ENCODE measurements at places on chromosomes 5 and 9.

DNA sequence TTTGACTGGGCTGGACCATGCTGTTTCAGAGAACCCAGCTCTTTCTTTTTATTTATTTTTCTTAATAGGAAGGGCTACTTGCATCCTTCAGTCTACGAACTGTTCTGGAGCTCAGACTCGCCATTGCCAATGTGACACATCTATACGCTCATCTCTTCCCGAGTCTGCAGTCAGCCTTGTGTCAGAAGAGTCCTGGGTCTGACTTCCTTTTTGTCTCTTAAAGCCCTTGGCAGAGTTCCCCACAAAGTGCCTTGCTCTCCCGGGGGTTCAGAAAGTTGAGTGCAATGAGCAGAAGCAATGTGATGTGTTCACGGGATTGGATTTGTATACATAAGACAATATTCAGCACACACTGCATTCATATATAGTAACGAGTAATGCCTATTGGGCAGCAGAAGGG lies 140.4 kb downstream of the ATPSCKMT start:
- DNase-seq: no peak

DNA sequence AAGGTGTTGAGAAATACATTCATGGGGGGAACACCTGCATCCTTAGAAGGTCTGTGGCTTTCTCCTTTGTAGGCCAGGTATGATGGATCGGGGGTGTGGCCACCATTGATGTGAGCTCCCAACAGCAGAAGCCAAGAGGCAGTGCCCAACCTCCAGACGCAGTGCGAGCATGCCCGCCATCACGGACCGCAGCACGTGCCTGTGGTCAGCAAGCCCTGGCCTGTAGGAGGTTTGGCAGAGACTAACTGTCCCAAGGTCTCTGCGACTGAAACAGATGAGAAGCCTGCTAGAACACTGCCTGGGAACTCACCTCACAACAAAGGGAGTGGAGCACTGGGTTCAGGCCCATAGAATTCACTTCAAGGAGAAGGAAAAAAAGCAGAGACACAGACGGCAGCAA lies 31.9 kb upstream of the ZNF354A start:
- DNase-seq: no peak

DNA sequence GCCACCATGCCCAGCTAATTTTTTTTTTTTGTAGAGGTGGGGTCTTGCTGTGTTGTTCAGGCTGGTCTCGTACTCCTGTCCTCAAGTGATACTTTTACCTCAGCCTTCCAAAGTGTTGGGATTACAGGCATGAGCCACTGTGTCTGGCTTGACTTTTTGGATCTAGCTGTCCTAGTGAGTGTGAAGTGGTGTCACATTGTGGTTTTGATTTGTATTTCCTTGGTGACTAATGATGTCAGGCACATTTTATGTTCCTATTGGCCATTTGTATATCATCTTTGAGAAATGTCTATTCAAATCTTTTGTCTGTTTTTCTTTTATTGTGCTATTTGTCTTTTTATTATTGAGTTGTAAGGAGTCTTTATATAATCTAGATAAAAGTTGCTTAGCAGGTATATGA lies 53.5 kb upstream of the MCCC2 start:
- DNase-seq: no peak

- no peak for DNase-seq
Measured at GRCh38 chr5:132498152-132498551, 7.6 kb upstream of the IRF1 start.

DNA sequence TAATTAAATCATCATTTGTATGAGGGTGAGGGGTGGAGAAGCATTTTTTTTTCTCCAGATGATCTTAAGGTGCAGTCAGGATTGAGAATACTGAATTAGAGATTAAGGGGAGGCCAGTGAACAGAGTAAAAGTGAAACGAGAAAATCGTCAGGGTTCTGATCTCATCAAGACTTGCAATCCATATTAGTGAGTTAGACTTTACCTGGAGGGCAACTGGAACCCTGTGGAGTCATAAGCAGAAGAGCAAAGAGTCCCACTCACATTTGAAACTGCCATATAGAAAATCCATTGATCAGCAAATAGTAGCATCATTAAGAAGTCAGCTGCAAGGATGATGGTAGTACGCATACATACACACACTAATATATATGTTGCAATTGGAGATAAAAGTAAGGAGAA lies 466.2 kb upstream of the PAPPA start:
- no peak for DNase-seq

GRCh38 chr9:133728856-133729616 lies 9.1 kb downstream of the SARDH start:
- DNase-seq: no peak

- DNase-seq: no peak
Measured at GRCh38 chr5:138981586-138981985, 106.5 kb upstream of the LRRTM2 start.

DNA sequence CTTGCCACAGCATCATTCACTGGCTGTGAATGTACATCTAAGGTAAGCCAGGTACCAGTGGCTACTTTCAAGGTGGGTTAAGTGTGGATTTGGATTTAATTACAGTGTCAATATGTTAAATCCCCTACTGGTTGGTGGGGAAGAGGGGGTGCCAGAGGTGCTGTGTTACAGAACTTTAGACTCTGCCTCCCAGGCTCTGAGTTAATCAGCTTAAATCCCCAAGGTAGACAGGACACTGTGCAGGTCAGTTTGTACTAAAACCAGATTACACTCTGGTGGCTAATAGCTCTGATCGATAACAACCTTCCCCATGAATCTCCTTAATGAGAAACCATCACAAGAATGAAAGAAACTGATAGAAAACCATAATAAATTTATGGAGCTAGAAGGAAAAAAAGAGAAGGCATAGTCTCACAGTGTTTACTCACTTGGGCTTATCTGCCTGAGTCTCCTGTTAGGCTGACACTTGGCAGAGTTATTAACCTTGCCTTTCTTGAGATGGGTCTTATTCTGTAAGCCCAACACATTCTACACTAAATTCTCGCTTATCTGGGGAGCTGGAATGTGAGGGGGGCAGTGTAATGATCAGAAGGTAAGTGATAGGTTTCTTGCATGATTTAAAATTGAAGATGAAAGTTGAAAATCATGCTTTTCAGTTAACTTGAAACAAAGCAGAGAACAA lies 106.8 kb downstream of the LMNB1 start:
- DNase-seq: no peak

DNA sequence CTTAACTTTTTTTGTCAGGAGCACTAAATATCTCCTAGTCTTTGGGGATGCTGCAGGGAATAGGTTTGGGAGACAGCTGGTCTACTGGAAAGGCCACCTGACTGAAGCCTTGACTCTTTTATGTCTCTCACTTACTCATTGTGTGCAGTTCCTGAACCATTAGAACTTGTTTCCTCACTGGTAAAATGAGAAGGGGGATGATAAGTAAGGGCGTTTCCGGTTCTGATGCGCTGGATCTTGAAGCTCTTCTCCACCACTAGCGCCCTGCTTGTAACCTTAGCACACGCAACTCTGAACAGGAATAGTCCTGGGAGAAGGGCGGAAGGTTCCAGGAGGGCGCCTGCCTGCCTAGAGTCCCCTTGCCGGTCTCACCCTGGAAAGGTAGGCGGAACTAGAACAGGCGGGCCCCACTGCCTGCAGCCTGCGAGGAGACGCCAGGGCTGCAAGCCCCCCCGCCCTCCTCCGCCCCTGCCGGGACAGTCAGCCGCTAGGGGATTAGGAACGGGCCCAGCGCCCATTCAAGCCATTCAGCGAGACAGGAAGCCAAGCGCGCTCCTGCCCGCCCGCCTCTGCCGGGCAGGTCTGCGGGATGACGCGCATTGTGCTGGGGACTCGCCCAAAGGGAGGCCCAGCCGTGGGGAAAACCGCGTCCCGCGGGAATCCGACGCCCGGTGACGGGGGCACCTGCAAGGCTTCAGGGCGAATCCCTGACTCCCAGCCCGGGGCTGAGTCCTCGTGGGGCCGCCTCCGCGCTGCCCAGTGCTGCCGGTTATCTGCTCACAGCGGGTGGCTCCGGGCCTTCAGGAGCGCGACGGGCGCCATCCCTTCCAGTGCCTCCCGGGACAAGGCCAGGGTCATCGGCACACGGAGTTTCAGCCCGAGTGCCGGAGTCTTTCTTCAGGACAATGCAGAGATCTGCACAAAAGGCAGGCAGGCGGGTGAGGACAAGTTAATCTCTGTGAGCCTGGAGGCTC lies 44.0 kb upstream of the XPA start:
- peak; percentile 36 for DNase-seq

DNA sequence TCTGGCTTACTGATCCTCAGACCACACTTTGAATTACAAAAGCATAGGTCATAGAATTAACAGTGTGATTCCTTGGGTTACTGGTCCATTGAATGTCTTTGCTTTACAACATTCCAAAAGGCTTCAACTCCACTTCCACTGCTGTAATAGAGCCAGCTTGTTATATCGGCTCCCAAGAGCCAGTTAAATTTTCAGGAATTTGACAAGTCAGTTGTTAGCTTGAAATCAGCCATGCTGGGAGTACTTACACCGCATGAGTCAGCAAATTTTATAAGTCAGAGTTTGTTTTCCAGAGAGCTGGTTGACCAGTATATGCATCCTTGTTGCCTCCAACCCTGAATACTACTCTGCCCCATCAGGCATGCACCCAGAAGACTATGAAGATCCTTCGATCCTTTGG lies 73.1 kb downstream of the FOXB2 start:
- DNase-seq: no peak

DNA sequence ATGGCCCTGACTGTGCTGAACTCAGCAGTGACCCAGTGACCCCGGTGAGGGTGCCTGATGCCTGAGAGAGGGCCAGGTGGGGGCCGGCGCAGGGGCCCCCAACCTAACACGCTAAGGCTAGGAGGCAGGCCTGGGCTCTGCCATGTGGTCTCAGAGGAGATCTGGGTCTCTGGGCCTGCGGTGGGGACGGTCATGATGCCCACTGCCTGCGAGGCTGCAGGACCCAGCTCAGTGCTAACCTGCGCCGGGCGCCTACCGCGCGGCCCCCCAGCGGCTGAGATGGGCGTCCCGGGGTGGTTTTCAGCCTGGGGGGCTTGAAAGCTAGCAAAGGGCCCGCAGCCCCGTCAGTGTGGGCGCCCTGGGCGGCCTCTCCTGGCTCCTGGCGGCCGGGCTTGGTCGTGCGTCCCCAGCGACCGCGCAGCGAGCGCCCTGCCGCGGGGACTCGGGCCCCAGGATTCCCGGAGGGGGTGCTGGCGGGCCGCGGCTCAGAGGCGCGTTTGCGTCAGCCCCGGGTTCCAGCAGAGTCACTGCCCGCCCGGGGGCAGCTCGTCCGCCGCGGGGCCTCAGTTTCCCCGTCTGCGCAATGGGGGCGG lies 2.5 kb downstream of the EGFL7 start:
- DNase-seq: no peak

GRCh38 chr5:87195104-87195591 lies 72.5 kb upstream of the RASA1 start:
- DNase-seq: peak; percentile 7

- DNase-seq: no peak
Measured at GRCh38 chr5:118605761-118606160, 382.6 kb downstream of the DTWD2 start.

DNA sequence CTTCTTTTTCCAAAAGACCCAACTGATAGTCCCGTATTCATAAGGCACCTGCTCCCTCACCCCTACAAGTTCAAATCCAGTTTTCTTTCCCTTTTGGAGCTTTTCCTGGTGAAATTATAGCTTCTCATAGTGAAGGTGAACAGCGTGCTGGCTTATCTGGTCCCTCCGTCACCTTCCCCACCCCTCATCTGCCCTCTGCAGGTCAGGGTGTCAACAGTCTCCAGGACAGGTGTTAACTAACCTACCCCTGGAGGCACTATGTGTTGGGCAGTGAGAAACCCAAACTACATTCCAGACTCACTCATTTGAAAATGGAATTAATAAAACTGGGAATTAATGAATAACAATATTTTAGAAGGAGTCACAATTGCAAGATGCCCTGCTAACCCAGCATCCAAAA lies 109.0 kb upstream of the TAS2R1 start:
- no peak for DNase-seq

DNA sequence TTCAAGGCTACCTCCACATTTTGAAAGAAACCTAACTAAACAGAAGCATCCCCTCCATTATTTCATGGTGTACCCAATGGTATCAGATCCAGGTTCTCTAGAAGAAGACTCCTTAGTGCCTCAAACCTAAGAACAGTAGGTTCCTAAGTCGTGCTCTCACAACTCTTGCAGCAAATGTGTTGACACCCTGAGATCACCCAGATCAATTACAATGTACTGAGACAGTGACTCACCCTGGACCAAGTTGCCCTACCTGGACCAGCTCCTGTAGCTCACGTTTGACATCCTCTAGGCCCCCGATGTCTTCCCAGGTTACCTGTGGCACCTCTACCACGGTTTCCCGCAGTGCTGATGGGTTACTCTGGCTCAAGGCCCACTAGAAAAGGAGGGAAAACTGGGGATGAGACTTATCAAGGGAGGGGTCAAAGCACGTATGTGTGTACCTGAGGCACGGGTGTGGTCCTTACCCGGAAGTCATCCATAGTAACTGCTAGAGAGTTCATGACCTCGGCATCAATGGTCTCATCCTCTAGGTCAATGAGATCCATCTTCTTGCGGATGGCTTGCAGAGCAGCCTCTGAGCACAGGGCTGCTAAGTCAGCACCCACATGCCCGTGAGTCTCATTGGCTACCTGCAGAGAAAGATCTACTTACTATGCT lies 11.7 kb downstream of the VCP start:
- DNase-seq: no peak

DNA sequence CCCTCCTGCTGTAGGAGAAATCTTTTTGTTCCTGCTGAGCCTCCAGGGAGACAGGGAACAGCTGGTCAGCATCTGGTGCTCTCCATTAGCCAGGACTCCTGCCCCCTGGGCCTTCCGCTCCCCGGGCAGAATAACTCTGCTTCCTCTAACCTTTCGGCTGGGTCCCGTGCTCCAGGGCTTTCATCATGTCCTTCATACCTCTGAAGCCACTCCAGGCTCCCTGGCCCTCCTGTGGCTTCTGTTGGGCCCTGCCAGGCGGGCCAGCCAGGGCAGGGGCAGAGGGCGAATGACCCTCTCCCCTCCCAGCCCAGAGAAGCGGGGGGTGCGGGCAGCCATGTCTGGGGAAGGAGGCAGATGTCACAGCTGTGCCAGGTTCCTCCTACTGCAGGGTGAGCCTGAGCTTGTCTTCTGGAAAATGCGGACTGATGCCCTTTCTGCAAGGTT lies 81.7 kb upstream of the LMX1B start:
- DNase-seq: no peak

GRCh38 chr5:165076686-165077085 lies 1571.3 kb downstream of the MAT2B start:
- DNase-seq: no peak

GRCh38 chr5:81572201-81572600 lies 178.3 kb upstream of the ACOT12 start:
- DNase-seq: no peak

GRCh38 chr5:153515301-153515700 lies 24.8 kb downstream of the GRIA1 start:
- no peak for DNase-seq

DNA sequence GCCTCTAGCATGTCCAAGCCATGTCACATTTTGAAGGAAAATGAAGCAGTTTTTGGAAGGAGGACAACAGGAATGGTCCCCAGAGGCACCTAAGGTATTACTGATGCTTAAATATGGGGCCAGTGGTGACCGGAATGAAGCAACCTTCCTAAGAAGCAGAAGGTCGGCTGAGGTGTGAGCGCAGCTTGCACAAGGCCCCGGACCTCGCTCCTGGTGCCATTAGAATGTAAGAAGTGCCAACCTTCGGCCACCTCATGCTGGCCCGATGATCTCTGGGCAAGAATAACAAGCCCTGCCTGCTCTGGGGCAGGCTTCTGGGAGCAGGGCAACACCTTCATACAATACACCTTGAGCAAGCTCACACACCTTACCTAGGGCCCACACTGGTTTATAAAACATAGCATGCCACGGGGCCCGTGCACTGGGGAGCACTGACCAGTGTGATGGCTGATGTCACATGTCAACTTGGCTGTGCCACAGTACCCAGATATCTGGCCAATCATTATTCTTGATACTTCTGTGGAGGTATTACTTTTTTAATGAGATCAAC lies 21.9 kb downstream of the SEMA4D start:
- no peak for DNase-seq

GRCh38 chr5:59874675-59875074 lies 18.9 kb downstream of the PDE4D start:
- DNase-seq: no peak

All from stimulated activated CD4-positive, alpha-beta T cell treated with anti-CD3 and anti-CD28 coated beads, Interleukin-1b, Interleukin-23, amount 100 ng/mL, for 24 hours (primary cell).